ENCODE measurements at places on chromosomes 5 and 9.
A peak's percentile ranks its signal among the peaks of the same experiment; 100 is the strongest.

- peak; percentile 18 for DNase-seq
Observed at GRCh38 chr5:112594095-112594850, 143.4 kb upstream of the APC start.

- DNase-seq, result no peak
Observed at GRCh38 chr9:91604451-91605179, 181.0 kb upstream of the NFIL3 start.

GRCh38 chr9:86600291-86600690 lies 246.1 kb upstream of the TUT7 start:
- DNase-seq, result no peak

- DNase-seq, result no peak
Observed at GRCh38 chr9:91156451-91157234, 205.1 kb downstream of the AUH start.

- no peak for DNase-seq
Observed at GRCh38 chr9:5610491-5610890, 18.4 kb upstream of the RIC1 start.

GRCh38 chr5:112119969-112120368 lies 299.1 kb downstream of the EPB41L4A start:
- no peak for DNase-seq

DNA sequence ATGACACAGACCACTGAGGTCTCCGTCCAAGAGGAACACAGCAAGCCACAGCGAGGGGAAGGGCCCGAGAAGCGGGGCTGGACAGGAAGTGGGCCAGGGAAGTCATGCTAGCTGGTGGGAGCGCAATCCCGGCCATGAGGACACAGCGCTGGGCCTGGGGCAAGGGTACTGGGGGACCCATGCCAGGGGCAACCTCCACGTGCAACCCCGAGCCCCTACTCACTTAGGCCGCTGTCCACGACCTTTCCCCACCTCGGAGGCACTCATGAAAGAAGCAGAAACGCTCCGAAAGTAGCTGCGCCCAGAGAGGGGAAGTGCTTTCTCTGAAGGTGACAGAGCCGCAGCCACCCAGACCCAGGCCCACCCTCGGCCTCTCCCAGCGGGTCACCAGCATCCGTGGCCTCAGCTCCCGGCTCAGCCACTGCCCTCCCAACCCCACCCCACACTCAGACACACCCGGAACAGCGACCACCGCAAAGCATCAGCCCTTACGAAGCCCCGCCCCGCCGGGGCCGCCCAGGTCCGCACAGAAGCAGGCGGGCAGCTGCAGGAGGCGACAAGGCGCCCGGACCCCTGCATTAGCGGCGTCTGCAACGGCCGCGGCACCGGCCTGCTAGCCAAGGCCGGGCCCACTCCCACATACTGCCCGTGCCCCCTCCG lies 782 bp downstream of the BICD2 start:
- no peak for DNase-seq

DNA sequence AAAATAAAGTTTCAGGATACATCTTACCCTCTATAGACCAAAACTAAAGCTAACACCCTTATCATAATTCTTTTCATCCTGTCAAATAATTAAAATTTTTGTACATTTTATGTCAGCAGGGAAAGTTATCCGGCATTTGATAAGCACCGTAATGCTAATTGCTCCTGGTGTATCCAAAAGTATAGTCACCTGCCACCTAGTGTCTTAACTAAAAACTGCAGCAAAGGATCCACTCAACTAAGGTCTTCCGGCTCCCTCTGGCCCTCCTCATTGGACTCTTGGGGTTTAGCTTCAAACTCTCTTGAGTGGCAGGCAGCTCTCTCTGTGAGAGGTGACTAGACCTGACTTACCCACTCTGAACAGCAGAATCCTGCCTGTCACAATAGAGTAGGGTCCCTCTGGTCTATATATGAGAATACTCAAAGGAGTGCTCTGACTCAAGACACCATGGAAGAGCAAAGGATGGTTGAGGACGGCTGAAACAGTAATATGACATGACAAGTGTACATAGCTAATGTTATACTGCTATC lies 60.4 kb upstream of the CAST start:
- peak; percentile 38 for DNase-seq

DNA sequence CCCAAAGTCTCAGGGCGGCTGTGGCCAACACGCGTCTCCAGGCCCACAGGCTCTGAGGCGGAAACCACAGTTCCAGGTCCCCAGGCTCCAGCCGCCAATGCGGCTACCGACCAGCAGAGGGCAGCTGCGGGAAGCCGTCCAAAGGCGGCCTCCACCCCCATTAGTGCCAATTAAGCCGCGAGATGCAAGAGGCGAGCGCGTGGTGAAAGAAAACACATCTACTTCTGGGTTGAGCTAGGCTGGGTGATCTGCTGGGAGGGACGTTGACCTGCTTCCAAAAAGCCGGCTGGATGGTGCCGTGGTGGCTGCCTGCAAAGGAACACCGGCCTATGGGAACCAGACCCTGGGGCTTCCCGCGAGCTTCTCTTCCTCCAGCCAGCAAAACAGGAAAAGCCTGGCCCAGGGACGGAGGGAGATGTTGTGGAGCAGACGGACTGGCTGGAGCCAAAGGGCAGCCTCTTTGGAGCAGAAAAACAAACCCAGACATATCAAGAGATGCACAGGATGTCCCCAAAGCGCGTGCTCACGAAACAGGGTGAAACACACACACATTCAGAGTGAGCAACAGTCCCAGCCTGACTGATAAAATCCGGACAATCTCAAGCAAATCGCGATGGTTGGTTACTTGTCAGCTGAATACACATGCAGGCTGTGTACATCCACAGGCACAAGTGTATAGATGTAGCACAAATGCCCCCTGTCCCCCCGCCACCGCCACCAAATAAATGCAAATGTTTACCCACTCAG lies 187.1 kb upstream of the BRINP1 start:
- DNase-seq, result peak; percentile 74

DNA sequence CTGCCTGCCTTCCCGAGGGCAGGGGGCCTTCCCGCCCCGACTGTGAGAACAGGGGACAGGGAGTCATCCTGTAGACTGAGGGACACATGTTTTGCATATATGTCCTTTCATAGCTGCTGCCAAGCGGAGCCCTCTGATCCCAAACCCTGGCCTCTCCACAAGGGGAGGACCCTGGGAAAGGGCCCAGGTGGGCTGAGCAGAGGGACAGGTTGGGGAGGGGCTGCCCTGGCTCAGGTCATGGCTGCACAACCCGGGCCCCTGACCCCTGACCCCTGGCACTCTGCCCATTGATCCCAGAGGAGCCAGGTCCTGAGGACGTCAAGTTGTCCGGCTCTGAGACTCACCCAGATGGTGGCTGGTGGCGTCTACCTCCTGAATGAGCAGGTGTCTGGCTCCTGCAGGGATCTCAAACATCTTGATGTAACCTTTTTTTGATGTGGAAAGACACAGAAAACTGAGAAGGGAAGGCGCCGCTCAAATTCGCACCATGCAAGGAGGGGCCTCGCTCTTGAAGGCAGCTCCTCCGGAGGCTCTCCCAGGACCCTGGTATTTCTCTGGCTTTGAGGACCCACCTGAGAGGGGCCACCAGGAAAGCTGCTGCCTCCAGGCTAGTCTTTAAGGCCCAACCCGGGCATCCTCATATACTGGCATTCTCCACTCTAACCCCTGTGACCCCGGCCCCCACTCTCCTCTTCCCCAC lies 71.9 kb downstream of the ZNF354C start:
- DNase-seq, result no peak

DNA sequence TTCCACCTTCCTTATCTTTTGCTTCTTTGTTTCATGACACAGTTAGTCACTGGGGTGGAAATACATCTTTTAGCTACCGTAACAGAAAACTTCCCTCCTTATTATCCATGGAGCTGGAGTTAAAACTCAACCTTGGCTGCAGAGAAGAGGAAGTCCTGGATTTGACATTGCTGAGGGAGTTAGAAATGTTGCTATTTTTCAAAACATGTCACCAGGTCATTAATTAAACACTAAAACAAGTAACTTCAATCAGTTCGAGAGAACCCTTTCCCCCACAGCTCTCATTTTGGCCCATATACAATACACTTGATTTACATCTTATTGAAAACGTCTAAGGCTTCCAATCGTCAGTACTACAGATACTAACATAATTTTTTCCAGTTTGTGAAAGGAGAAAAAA lies 237.9 kb upstream of the CD180 start:
- no peak for DNase-seq

DNA sequence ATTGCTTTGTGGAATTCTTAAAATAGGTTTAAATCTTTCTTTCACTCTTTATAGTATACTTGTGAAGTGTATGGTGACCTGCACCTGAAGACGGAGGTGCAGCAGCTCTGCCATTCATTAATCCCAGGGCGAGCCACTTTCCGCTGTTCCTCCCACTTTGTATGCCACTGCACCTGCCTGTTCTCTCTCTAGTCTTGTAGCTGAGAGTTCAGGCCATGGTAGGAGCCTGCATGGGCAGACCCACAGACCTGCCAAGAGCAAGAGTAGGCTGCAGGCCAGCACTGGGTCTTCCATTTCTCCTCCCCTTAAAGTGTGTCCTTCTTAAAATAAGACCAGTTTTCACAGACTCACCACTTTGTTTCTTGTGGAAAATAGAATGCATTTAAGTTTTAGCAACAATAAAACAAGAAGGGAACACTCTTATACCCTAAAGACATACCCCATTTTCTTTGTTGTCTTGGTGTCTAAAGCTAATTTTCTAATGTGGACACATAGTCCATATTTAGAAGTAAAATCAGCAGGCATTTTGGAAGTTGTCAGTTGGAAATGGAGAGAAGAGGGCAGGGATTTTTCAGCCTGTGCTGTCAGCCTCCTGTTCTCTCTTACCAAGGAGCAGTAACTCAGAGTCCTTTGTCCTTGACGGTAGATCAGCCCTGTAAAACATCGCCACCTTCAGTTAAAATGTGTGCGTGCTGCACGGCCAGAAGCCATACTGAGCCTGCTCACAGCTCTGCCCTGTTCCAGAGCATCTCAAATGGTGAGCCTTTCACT lies 103.2 kb downstream of the SNCAIP start:
- DNase-seq, result peak; percentile 37

DNA sequence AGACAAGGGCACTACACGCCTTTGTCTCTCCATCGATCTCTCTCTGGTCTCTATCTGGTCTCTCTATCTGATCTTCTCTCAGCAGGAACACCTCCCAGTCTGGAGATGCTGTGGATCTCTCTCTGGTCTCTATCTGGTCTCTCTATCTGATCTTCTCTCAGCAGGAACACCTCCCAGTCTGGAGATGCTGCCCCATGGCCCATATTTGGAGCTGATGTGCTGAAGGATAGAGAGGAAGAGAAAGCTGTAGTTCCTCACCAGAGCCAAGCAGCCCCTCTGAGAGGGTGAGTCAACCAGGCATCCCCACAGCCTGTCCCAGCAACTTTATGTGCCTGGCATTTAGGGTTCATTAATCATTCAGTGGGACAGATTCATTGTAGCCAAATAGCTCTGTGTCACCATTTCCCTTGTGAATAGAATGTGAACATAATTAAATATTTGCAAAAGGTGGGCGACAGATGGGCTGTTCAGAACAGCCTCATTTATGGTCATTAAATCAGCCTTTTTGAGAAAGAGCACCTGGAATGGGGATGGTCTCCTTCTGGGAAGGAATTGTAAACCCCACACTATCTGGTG lies 189.3 kb upstream of the MAST4 start:
- DNase-seq, result peak; percentile 91

GRCh38 chr5:79493596-79494345 lies 20.2 kb downstream of the HOMER1 start:
- no peak for DNase-seq

DNA sequence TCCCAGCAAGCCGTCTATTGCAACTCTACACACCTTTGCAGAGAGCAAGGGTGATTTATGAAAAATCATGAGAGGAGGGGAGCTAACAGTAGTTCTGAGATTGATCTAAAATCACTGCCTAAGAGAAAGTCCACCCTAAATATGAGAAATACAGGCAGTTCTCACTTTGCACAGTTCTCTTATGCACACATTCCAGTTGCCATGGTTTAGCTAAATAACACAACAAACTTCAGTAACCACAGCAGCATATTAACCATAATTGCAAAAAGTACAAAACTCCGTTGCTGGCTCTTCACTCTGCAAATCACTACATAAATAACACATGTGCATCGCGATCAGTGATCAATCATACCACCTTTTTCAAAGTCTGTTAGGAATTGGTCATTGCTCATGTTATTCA lies 31.1 kb downstream of the PGGT1B start:
- DNase-seq, result no peak

DNA sequence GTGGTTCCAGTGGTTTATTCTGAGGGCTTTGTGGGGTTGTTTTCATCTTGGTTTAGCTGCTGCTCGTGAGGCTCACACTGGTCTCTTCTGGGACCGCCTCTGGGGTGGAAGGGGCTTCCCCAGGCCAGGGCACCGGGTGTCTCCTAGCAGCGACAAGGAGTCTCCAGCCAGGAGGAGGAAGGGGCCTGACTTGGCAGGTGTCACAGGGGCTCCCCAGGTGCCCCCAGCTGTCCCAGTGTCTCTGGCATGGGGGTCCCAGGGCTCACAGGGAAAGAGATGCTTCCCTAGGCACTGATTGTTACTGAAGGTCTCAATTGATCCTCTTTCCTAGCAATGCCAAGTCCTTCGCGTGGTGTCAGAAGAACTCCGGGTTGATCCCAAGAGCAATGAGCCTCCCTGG lies 241.1 kb upstream of the IRX4 start:
- no peak for DNase-seq

DNA sequence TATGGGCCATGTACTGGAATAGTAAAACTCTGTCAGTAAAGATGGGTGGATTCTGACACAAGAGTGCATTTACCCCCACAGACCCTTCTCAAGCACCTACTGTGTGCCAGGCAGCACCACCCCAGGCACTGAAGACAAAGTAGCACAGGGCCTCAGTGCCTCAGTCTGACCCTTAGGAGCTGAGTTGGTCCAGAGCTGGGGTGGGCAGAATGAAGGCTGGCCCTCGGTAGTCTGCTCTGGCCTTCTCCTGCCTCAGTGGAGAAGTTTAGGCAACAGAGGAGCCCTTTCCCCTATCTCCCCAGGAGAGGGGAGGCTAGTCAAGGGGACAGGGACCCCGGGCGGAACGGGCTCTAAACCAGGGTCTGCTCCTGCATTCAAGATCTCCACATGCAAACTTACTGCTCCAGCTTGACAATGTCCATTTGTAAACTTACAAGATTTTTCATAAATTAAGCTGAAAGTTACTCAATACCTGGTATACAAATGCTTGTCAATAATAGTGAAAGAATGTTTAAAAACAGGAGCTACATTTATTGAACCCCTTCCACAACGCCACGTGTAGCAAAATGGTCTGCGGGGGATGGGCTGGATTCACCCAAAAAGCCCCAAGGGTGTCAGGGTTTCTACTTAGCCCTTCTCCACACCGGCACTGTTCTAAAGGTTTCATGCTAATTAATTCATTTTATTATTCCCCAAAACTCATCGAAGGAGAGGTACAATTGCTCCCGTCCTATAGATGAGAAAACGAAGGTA lies 1.5 kb downstream of the VDAC1 start:
- no peak for DNase-seq

- no peak for DNase-seq
Observed at GRCh38 chr9:70441622-70442021, 27.2 kb upstream of the KLF9 start.

- DNase-seq, result no peak
Observed at GRCh38 chr5:41832430-41832829, 37.8 kb downstream of the OXCT1 start.

Measured in NCI-H2171 treated with DMSO at 0.1 percent for 48 hours (cell line).